Activated T-cell treated with anti-CD3 and anti-CD28 coated beads, Interleukin-2, amount 50 U/mL, for 4 hours (primary cell): ENCODE measurements at places on chromosomes 7 and 10.

- DNase-seq: no peak
These were observed 39.5 kb downstream of the AGK start for GRCh38 chr7:141590666-141591065.

DNA sequence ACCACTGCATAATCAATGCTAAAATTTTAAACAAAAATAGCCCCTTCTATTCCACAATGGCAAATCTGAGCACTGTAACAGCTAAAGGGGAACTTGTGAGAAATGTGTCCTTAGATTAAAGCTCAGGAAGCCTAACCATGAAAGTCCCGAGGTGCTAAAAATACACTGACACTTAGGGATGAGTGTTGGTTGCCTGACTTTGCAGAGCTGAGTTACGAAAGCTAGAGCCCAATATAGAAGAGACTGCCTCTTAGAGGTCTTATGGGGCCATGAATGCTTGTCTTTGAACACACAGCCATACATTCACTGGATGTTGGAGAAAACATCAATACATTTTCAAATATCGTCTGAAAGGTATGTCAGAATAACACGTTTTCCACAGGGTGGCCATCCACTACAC lies 209.7 kb downstream of the LHFPL3 start:
- DNase-seq: no peak

DNA sequence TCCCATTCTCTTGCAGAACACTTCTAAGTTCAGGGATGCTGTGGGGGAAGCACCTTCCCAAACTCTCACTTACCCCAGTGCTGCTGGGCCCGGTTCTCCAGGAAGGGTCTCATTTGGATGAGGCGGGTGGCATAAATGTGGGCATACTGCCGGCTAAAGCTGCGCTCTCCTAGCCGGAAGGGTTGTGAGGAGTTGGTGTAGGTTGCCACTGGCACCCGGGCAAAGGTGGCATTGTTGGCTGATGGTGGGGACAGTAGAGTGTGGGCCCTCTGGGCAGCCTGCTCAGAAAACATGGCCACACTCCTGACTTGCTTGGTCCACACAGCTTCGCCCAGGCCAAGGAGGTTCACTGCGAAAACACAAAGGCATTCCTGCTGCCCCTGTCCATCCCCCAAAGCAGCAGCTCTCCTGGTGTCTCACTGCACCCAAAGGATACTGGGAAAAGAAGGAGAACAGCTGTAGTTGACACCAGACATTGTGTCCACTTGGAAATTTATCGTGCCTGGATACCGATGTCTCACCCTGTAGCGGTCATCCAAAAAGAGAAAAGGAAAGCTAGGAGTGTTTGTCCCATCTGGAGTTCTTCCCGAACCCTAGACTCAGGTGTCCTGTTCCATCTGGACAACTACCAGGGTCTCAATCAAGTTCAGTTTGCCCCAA lies 1.5 kb downstream of the POLD2 start:
- no peak for DNase-seq

DNA sequence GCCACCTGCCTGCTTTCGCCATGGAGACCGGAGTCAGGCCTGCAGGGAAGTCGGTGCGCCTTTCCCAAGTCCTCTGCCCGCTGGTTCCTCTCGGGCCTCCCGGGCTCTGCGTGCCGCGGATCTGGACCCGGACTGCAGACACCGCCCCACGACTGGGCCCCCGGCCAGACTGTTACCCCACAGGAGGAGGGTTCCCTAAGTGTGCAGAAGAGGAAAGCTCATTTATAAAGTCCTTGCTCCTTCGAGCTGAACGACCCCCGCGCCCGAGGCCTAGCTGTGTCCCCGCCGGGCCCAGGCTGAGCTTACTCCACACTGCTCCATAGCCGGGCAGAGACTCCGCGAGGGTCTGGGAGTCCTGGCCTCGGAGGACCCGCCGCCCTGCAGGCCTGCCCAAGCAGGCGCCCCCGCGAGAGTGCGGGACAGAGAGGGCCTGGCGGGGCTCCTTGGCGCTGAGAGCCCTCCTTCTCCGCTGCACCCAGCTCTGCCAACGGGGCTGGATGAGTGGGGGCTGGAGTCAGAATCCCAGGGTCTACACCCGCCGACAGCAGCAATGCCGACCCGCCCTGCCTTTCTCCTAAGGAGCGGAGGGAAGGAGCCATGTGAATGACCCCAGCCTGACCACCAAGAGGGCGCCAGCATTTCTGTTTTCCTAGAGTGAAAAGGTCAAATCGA lies 8.3 kb downstream of the EN2 start:
- DNase-seq: no peak

DNA sequence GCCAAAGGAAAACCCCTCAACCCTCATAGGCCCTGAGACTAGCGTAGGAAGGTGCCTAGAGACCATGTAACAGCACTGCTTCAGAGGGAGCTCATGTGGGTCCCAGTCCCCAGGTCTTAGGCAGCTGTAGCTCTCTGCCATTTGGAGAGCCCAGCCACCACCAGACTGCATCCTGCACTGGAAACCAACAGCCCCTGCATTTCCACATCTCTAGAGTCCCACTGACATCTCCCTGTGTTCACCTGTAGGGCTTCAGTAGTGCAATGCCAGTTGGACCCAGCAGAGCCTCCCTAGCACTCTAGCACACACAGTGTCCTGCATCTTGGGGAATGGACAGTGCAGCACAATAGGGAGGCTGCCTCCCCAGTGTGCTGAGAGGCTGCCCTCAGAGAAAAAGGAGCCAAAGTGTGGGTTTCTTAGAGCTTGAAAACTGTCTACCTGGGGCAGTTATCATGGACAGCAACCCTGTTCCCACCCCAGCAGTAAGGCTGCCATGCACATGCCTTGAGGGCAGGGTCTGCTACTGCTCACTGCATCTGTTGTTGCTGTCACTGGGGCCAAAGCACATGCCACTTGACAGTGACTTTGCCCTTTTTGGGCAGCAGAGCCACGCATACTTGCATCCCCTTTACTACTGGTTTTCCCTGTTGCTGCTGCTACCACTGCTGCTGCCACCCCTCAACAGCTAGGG lies 46.7 kb upstream of the ANTXRL start:
- no peak for DNase-seq

GRCh38 chr7:120735791-120736190 lies 122.2 kb downstream of the TSPAN12 start:
- DNase-seq: no peak

DNA sequence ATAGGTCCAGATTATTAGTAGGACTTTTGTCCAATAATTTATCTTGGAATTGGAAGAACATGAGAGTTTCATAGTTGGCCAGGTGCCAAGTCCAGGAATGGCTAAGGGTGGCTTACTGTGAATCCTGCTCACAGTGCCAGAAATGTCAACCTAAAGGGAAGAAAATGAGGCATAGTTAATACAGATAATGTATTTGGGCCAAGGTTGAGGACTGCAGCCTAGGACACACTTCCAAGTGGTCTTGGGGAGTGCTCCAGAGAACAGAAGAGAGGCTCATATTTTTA lies 78.2 kb downstream of the MAPK8 start:
- DNase-seq: no peak

- DNase-seq: no peak
These were observed 18.8 kb downstream of the BMPR1A start for GRCh38 chr10:86775056-86775869.

DNA sequence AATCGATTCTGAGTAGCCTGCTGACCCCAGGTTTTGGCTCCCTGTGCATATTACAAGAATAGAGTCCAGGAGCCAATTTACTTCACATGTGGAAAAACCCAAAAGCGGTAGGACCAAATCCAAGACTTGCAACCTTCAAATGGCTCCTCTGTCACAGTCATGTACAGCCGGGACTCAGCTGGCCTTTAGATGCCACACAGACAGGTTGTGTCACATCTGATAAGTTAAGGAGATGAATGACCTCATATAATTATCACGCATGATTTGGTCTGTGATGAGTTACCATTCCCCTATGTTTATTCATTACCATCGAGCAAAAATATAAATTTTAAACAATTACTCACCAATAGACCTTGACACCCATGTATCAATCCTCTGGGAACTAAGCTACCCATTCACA lies 14.2 kb downstream of the CACNA2D1 start:
- no peak for DNase-seq

DNA sequence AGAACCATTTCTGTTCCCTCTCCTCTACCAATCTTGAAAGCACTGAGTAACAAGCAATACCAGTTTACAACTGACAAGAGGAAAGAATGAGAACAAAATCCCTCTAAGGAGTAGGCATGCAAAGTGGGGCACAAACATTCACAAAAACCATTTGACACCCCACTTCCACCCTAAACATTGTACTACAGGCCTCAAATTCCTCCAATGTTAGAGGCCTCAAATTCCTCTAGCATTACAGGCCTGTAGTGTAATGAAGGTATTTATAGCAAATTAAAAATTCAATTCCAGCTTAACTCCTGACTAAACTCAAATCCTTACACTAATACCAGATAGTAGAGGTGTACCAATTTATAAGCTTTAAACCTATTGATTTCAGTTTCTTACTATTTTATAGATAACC lies 85.4 kb downstream of the SIRT1 start:
- no peak for DNase-seq

DNA sequence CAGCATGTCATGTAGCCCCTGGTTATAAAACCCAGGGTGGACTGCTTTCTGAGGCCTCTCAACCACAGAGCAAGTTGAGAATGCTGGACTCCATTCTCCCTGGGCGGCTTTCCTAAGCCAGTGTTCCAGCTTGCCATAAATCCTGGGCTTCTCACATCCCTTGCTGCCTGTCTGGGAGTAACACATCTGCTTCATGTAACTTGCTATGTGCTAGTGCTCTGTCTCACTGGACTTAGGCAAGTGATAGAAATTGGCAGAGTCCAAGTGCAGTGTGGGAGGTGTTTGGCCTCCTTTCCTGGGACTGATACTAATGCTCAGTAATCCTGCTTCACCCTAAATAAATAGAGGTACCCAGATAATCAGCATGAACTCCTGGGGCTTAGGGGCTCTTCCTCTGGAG lies 277.1 kb upstream of the POM121L12 start:
- DNase-seq: no peak

DNA sequence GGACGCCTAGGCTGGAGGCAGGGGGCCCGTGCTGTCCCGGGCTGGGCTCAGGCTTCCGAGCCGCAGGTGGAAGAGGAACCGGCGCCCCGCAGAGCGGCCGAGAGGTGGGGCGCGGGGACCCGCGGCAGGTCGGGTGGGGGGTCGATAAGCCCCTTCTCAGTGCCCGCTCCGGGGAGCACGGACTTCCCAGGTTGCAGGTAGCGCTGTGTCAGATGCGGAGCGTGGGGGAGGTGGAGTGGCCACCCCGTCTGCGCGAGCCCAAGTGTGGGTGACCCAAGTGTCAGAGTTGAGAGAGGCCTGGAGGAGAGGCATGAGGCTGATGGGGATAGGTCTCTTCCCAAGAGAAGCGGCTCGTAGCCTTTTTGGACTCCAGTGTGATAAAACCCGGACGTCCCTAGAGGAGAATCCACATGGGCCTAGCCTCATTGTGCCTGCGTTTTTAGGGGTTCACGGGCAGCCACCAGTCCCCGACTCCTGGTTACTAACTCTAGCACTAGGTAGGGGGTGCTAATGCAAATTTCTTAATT lies 580 bp downstream of the EEPD1 start:
- no peak for DNase-seq

- DNase-seq: no peak
These were observed 8.3 kb upstream of the ASZ1 start for GRCh38 chr7:117435475-117436043.

DNA sequence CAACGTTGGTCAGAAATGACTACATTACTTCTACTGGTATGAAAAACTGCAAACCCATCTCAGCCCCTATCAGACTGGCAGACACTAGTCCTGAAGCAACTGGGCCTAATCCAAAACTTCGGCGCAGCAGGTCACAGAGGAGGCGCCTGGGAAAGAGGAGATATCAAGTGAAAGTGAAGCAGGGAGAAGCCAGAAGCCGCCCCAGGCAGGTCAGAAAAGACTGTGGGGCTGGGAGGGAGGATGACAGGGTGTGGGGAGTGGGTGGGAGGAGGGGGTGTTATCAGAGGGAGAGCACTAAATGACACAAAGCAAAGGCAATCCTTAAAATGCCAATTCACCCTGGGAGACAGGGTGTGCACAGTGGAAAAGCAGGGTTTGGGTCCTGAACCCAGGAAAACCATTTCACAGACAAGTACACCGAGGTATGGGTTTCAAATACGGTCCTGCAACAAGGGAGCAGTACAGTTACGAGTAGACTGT lies 731 bp downstream of the CHCHD3 start:
- DNase-seq: no peak

DNA sequence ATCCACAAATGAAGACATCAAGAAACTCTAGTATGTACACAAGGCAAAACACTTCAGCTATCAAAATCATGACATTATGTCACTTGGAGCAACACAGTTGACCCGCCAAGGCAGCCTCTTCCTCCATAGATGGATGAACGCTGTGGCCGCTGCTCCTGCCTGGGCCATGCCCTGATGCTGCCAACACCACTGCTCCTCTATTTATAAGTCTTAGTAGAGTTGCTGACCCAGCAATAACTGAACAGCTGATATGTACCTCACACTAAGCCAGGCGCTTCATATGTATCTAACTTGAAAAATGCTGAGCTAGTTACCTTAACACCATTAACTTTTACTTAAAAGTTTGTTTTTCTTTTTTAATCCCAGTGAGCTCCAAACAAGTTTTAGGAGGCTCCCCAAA lies 131.9 kb downstream of the LYZL1 start:
- DNase-seq: no peak

DNA sequence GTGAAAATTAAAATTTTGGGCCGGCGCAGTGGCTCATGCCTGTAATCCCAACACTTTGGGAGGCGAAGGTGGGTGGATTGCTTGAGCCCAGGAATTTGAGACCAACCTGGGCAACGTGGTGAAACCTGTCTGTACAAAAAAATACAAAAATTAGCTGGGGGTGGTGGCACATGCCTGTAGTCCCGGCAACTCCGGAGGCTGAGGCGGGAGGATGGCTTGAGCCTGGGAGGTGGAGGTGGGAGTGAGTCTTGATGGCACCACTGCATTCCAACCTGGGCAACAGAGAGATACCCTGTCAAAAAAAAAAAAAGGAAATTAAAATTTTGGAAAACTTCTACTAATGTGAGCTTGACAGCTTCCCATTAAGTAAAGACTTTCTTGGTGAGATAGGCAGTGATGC lies 3.1 kb downstream of the SRRT start:
- no peak for DNase-seq

GRCh38 chr7:55557666-55558188 lies 14.6 kb downstream of the VOPP1 start:
- DNase-seq: no peak

- no peak for DNase-seq
These were observed 327.2 kb upstream of the KCND2 start for GRCh38 chr7:119945822-119946221.

DNA sequence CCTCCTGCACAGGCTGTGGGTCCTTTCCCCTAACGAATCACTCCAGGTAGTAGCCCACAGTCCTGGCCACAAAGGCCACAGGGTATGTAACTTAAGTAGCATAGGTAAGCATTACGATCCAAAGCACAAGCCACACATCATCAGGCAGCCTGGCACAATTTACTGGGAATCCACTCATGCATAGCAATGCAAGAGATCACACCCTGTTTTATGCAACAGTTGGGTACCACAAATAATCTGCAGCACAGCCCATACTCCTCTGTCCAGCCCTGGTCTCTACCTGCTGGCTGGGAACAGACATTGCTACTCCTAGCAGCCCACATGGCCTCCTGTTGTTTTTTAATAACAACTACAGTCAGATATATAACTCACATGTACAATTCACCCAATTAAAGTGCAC lies 34.3 kb downstream of the SRPK2 start:
- DNase-seq: no peak
